ENCODE measurements at places on chromosomes 3 and 15. TPM values are rescaled to one million over a fixed set of nuclear protein-coding genes. Genes with fewer than 3 reads are reported as not detected.

DNA sequence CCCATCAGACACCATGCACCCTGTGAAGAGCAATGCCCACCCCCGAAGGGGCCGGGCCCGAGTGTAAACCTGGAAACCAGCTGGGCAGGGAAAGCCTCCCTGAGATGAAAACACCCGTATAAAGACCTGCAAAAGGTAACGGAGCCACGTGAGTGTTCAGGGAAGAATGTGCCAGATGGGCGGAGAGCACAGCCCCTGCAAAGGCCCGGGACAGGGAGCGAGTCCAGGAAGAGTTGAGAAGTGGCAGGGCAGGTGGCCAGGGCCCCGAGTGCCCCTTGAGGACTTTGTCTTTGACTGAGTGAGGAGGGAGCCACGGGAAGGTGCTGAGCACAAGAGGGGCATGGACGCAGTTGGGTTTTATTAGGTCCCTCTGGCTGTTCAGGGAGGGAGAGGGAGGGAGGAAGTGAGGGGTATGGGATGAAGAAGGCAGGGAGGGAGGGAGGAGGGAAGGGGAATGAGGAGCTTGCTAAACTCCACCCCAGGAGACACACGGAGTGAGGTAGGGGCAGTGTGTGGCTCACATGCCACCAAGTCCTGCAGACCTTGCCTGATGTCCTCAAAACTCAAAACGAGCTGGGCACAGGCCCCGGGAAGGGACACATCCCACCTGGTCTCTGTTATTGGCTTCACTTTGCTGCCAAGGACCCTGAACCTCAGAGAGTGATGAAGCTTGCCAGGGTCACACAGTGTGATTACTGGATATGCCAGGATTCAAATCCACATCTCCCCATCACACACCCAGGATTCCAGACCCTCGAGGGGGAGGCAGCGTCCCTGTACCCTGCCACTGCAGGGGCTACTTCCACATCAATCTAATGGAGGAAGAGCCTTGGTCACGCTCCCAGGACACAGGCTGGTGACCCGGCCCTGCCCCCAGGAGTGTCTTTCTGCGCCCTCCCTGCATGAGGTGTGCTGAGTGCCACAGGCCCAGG is 49.1 kb upstream of the IQSEC1 start:
- H3K36me3 ChIP-seq, result no peaks in the 10 kb centered on the region
- no peak for DNase-seq
- H3K27me3 ChIP-seq, result no peaks in the 10 kb centered on the region
- H3K27ac ChIP-seq, result no peak overlapping the region
- H3K4me1 ChIP-seq, result no peaks in the 10 kb centered on the region
- H3K4me3 ChIP-seq, result no peak overlapping the region

GRCh38 chr3:170063691-170064090 is 25.9 kb downstream of the GPR160 start:
- H3K27me3 ChIP-seq, result no peaks in the 10 kb centered on the region
- no peaks in the 10 kb centered on the region for H3K36me3 ChIP-seq
- peaks cover 3% of the 10 kb centered on the region for H3K4me1 ChIP-seq

- no peak for DNase-seq
- no peak overlapping the region for H3K4me3 ChIP-seq
- no peaks in the 10 kb centered on the region for H3K27me3 ChIP-seq
- no peaks in the 10 kb centered on the region for H3K36me3 ChIP-seq
Observed at GRCh38 chr3:31008994-31009393, 114.5 kb upstream of the GADL1 start.

- no peaks in the 10 kb centered on the region for H3K27me3 ChIP-seq
- no peak overlapping the region for H3K4me3 ChIP-seq
- no peaks in the 10 kb centered on the region for H3K36me3 ChIP-seq
- DNase-seq, result no peak
Observed at GRCh38 chr15:51111061-51111460, 16.4 kb upstream of the TNFAIP8L3 start.

DNA sequence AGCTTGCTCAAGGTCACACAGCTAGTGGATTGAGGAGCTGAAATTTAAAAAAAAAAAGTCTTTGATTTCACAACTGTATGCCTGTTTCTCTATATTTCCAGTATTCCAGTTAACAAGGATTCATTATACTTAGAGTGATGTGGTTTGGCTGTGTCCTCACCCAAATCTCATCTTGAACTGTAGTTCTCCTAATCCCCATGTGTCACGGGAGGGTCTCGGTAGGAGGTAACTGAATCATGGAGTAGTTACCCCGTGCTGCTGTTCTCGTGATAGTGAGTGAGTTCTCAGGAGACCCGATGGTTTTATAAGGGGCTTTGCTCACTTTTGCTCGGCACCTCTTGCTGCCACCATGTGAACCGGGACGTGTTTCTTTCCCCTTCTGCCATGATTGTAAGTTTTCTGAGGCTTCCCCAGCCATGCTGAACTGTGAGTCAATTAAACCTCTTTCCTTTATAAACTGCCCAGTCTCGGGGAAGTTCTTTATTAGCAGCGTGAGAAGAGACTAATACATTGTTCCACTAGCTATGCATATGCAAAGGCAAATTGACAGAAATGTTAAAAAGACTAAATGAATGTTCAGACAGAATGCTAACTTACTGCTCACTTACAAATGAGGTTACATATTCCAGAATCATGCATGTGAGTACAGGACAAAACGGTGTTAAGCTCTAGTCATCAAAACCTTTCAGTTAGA is 1101.9 kb downstream of the ROBO1 start:
- H3K36me3 ChIP-seq, result no peaks in the 10 kb centered on the region
- H3K27me3 ChIP-seq, result no peaks in the 10 kb centered on the region
- no peak overlapping the region for H3K4me3 ChIP-seq
- DNase-seq, result no peak
- H3K4me1 ChIP-seq, result no peaks in the 10 kb centered on the region

GRCh38 chr3:126889276-126890201 is 93.4 kb upstream of the PLXNA1 start:
- H3K36me3 ChIP-seq, result no peaks in the 10 kb centered on the region
- no peaks in the 10 kb centered on the region for H3K27me3 ChIP-seq
- no peak for DNase-seq
- H3K4me3 ChIP-seq, result no peak overlapping the region

The HES1 gene
- 4.7 TPM for total RNA-seq

DNA sequence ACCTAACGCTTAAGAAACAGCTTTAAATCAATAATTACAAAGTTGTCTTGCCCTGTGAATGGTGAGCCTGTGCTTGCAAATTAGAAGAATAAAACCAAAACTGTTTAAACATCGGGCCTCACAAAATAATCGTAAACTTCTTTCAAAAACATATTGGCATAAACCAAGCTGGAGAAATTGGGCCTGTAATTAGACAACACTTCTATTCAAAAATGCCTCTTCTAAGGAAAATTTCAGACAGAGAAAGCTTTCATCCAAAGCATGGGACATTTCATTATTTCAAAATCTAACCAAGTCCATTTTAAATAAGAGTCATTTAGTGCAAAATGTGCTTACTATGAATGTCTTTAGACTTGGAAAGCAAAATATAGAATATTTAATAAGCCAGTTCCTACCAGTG is 35.5 kb upstream of the GNB4 start:
- H3K27me3 ChIP-seq, result no peaks in the 10 kb centered on the region
- H3K4me1 ChIP-seq, result no peaks in the 10 kb centered on the region
- H3K4me3 ChIP-seq, result no peak overlapping the region
- H3K36me3 ChIP-seq, result no peaks in the 10 kb centered on the region
- DNase-seq, result no peak
- no peak overlapping the region for H3K27ac ChIP-seq

DNA sequence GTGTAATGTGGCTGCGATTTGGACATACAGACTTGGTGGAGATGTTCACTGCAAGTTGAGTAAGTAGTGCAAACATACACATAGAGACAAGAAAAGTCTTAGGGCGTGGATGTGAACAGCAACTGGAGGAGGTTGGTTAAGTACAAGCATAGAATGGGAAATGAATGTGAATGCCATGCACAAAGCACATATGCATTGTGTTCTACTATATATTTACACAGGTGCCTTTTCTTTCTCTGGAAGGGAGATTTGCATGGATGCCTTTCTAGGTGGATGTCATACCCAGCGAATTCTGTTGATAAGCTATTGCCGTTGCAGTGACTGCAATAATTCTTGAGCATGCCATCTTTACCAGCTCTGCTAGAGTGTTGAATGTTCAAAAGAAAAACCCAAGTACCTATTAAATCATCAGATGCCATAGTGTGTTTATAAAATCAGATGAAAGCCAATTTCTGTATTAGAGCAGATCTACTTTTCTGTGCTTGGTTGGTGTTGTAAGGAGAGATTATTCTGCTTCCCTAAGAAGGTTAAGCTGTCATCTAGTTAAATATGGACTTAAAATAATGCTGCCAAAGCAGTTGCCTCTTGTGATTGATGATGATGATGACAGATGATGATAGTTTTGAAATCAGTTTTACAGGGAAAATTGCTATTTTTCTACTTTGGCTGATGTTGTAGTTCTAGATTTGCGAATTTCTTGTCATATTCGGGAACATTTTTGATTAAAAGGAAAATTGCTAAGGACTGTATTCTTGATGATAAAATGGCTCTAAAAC is 148.4 kb downstream of the CNTN4 start:
- no peaks in the 10 kb centered on the region for H3K27me3 ChIP-seq
- no peak for DNase-seq
- no peaks in the 10 kb centered on the region for H3K36me3 ChIP-seq
- no peak overlapping the region for H3K4me3 ChIP-seq
- no peak overlapping the region for H3K27ac ChIP-seq
- no peaks in the 10 kb centered on the region for H3K4me1 ChIP-seq

- no peak overlapping the region for H3K4me3 ChIP-seq
- no peak overlapping the region for H3K27ac ChIP-seq
- H3K36me3 ChIP-seq, result no peaks in the 10 kb centered on the region
Observed at GRCh38 chr3:141709126-141709770, 28.9 kb upstream of the RNF7 start.

GRCh38 chr15:78051596-78051995 is 25.9 kb downstream of the TBC1D2B start:
- no peak for DNase-seq
- peak overlapping the region; percentile 66 for H3K27ac ChIP-seq
- peaks cover 5% of the 10 kb centered on the region for H3K36me3 ChIP-seq
- no peaks in the 10 kb centered on the region for H3K27me3 ChIP-seq
- peaks cover 81% of the 10 kb centered on the region for H3K4me1 ChIP-seq

- H3K36me3 ChIP-seq, result no peaks in the 10 kb centered on the region
- peak overlapping the region; percentile 42 for H3K4me3 ChIP-seq
- peak overlapping the region; percentile 60 for H3K27ac ChIP-seq
- H3K27me3 ChIP-seq, result no peaks in the 10 kb centered on the region
Observed at GRCh38 chr15:100947760-100948429, 28.7 kb downstream of the LRRK1 start.

- DNase-seq, result peak; percentile 80
- no peaks in the 10 kb centered on the region for H3K27me3 ChIP-seq
- peak overlapping the region; percentile 99 for H3K27ac ChIP-seq
- no peaks in the 10 kb centered on the region for H3K36me3 ChIP-seq
Observed at GRCh38 chr15:52008698-52009434, 10.2 kb upstream of the MAPK6 start.

DNA sequence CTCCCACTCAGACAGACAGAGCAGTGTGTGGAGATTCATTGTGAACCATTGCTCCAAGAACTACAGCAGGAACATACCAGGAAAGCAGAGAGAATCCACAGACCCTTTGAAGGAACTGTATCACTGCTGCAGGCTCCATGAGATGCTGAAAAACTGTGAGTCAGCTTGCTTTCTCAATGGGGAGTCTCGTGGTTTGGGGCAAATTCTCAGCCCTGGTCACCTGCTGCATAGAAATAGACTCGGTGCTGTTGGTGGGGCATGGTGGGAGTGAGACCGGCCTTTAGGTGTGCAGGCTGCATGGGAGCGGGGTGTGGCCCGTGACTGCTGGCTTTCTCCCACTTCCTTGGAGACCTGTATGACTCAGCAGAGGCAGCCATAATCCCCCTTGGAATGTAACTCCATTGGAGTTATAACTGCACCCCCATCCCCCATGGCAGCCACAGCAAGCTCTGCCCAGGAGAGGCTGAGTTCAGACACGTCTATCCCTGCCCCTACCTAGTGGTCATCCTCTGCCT is 35.6 kb downstream of the ALCAM start:
- H3K4me1 ChIP-seq, result no peaks in the 10 kb centered on the region
- no peak for DNase-seq
- H3K4me3 ChIP-seq, result no peak overlapping the region
- no peaks in the 10 kb centered on the region for H3K36me3 ChIP-seq

The FBN1 gene
- 12.6 TPM for total RNA-seq

- H3K4me3 ChIP-seq, result peak overlapping the region; percentile 43
- peaks cover 14% of the 10 kb centered on the region for H3K4me1 ChIP-seq
- peak; percentile 58 for DNase-seq
- H3K27ac ChIP-seq, result peak overlapping the region; percentile 65
- H3K36me3 ChIP-seq, result no peaks in the 10 kb centered on the region
Observed at GRCh38 chr3:116037954-116038911, 407.1 kb downstream of the LSAMP start.

The MTFMT gene
- total RNA-seq, result 16.1 TPM

DNA sequence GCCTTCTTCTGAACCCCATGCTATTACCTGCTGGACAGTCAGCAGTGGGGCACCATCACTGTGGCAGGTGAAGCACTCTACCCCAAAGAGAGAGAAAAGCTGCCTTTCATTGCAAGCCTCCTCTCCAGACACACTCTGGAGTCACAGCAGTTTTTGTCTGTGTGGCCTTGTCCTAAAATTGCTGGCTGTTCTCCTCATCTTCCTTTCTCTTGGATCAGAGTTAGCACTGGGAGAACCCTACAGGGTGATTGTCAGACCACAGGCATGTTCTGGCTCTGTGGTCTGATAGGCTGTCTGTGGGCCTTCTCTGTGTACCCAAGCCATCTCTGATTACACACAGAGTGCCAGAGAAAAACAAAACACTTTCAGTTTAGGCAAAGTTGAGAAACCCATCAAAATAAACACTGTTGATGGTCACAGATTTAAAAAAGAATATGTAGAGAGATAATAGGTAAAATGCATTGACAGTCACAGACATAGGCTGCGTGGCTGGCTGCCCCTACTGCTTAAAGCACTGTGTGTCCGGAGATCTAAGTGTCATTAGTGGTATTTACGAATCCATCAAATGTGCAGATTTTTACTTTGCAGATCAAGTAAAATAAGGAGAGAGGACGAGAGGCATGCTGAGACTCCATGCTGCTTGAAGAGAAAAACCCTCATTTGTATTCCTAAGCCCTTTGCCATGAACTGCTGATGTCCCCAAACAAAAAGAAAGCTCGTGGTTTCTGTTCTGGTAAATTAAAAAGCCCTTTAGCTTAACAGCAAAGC is 689.9 kb downstream of the TUSC7 start:
- H3K36me3 ChIP-seq, result no peaks in the 10 kb centered on the region
- DNase-seq, result no peak
